Ovary (tissue), 10 donors: ENCODE measurements at places on chromosomes 6 and 20. TPM values are rescaled to one million over a fixed set of nuclear protein-coding genes. Genes with fewer than 3 reads are reported as not detected.

FAM162B gene
- 2.2 TPM for total RNA-seq

BTN3A1 gene
- 18.4 TPM for total RNA-seq

LY6G6C gene
- 4.9 TPM for total RNA-seq

DNA sequence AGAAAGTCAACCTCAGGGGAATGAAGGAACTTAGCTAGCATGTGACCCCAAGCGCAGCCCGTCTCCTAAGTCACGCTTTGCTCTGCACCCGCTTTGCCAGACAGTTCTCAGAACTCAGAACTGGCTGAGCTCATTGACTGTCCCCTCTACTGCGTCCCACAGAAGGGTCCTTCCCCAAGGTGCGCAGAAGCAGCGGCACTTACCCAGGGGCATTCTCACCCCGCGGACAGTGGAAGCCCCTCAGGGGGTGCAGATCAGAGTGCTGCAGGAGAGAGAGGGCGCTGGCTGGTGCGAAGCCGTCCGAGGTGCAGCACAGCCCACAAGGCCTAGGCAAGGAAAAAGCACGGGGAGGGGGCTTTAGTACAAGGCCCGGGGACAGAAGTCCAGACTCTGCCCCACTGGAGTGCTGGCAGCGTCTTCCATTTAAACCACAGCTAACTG, 807 bp downstream of the SNHG17 start:
- peak overlapping the region; percentile 75 for H3K4me3 ChIP-seq
- H3K4me1 ChIP-seq, result peaks cover 2% of the 10 kb centered on the region

GRCh38 chr6:43186706-43187105, 4.7 kb downstream of the CUL9 start:
- no peak for DNase-seq
- H3K27me3 ChIP-seq, result no peaks in the 10 kb centered on the region
- no peaks in the 10 kb centered on the region for H3K36me3 ChIP-seq
- H3K4me3 ChIP-seq, result no peak overlapping the region
- no peak overlapping the region for H3K27ac ChIP-seq

DNA sequence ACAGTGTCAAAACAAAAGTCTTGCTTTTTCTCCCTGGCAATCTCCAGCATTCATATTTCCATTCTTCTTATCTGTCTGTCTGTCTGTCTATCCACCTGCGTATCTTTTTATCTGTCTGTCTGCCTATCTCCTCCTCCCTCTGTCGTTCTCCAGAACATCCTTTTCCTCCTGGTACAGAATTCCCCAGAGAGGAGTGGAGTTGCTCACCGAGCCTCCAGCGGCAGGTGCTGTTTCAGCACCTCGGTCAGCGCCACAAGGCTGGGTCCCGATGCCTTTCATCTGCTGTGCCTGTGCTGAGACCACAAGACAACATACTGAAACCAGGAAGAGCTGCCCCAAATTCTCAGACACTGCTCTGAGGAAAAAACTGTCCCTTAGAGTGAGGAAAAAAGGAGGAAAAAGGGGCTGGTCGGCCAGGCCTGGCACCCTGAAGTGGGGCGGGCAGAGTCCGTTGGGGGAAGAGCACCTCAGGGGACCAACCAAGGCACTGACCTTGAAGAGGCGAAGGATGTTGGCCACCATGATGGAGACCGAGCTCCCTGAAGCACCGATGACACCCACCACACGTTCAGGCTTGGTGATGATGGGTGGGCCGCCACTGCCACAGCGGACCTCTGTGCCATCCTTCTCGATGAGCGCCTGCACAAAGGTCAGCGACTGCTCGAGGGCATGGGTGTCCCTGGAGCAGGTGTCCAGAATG, 13.3 kb downstream of the GRM4 start:
- H3K27me3 ChIP-seq, result no peaks in the 10 kb centered on the region
- no peak overlapping the region for H3K27ac ChIP-seq
- no peaks in the 10 kb centered on the region for H3K4me1 ChIP-seq

GRCh38 chr6:135488023-135488422, 9.5 kb downstream of the AHI1 start:
- H3K4me1 ChIP-seq, result no peaks in the 10 kb centered on the region
- no peak for DNase-seq
- no peaks in the 10 kb centered on the region for H3K27me3 ChIP-seq
- no peak overlapping the region for H3K27ac ChIP-seq

- no peaks in the 10 kb centered on the region for H3K4me1 ChIP-seq
- no peak overlapping the region for H3K4me3 ChIP-seq
- no peak for DNase-seq
- H3K27ac ChIP-seq, result no peak overlapping the region
Measured at GRCh38 chr6:74073999-74074398, 378.0 kb downstream of the CD109 start.
